ENCODE measurements at places on chromosomes 7 and 10. TPM values are rescaled to one million over a fixed set of nuclear protein-coding genes. Genes with fewer than 3 reads are reported as not detected.

CFAP70 gene
- 0.17 TPM for total RNA-seq

- no peak overlapping the region for H3K27ac ChIP-seq
- no peaks in the 10 kb centered on the region for H3K27me3 ChIP-seq
- no peak overlapping the region for H3K4me3 ChIP-seq
- no peaks in the 10 kb centered on the region for H3K4me1 ChIP-seq
- H3K36me3 ChIP-seq, result no peaks in the 10 kb centered on the region
Measured at GRCh38 chr10:97408496-97408992, 7.4 kb upstream of the RRP12 start.

DNA sequence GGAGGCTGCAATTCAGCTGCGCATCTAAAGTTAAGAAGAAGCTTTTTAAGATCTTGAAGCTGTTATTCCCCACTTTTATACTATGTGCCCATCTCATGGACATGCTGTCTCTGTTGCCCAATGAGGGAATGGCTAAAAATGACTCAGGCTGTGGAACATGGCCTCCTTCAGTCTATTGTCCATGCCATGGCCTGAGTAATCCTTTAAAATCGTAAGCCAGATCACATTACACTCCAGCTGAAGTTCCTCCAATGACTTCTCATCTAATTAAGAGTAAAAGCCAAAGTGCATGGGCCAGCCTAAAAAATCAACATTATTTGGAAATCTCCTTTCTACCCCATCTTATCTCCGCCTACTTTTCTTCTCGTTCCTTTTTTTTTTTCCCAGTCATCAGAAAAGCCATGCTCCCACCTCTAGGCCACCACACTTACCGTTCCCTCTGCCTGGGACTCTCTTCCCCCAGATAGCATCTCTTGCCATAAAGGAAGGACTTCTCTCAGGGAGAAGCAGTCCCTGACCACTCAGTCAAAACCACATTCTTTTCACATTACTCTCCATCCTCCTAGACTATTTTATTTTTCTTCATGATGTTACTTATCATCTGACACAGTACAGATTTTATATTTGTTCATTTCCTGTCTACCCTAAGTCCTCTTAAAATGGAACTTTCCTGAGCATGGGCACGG is 337.4 kb downstream of the PRPF18 start:
- no peak for DNase-seq
- H3K27me3 ChIP-seq, result no peaks in the 10 kb centered on the region
- H3K4me3 ChIP-seq, result no peak overlapping the region
- no peaks in the 10 kb centered on the region for H3K36me3 ChIP-seq
- peaks cover 14% of the 10 kb centered on the region for H3K4me1 ChIP-seq

DNA sequence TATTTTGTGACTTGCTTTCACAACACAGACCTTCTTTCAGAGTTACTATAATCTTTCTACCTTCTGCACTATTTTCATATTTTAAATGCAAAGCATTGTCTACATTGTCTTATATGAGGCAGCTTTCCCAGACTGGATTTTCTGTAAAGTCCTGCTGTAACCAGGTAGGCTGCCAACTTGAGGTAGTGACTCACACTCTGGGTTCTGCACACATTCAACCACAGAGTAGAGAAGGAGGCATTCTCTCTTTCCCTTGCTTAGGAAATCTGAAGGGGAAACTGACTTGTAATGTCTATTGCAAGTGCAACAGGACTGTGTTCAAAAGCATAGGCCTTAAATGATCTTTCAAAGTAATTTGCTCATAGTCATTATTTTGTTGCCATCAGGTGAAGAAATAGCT is 461.4 kb downstream of the GRM8 start:
- H3K4me1 ChIP-seq, result no peaks in the 10 kb centered on the region
- H3K4me3 ChIP-seq, result no peak overlapping the region

SFTPA1 gene
- total RNA-seq, result not detected
